ENCODE measurements at places on chromosomes 12 and 14. TPM values are rescaled to one million over a fixed set of nuclear protein-coding genes. Genes with fewer than 3 reads are reported as not detected.

The OR6C2 gene
- not detected for polyA plus RNA-seq

The LYZ gene
- 21.5 TPM for polyA plus RNA-seq

DNA sequence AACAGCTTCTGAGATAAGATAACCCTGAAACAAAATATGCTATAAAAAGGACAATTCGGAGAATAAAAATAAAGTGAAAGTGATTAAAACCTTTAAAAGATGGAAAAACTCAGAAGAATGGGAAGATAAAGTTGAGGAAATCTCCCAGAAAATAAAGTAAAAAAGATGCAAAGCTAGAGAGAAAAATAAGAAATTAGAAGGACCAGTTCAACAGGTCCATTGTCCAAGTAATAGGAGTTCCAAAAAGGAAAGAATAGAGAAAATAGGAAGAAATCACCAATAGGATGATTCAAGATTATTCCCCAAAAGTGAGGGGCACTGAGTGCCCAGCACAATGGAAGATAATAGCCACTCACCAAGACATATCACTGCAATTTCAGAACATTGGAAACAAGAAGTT lies 4.8 kb upstream of the PRPF40B start:
- DNase-seq = no peak

The GALC gene
- polyA plus RNA-seq = 46.3 TPM

DNA sequence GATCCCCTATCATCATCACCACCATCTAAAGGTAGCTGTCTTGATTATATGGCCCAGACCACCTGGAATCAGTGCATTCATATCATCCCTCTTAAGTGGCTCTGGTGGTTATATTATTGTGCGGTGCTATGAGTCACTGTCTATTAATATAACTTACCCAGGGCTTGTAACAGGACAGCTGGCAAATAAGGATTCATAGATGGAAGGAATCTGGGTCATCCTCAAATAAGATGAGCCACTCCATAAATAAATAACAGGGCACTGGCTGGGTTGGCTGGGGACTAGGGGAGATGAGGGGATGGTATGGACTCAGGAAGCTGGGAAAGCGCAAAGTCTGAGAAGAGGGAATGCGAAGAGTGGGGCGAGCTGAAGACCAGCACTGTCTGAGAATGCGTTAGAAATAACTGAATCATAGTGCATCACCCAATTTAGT lies 216.1 kb downstream of the NUAK1 start:
- DNase-seq = no peak

The ASCL1 gene
- polyA plus RNA-seq = 0.31 TPM

The GPR137C gene
- polyA plus RNA-seq = 9.9 TPM

The TRAF3 gene
- polyA plus RNA-seq = 16.6 TPM

The REM2 gene
- 2.1 TPM for polyA plus RNA-seq

DNA sequence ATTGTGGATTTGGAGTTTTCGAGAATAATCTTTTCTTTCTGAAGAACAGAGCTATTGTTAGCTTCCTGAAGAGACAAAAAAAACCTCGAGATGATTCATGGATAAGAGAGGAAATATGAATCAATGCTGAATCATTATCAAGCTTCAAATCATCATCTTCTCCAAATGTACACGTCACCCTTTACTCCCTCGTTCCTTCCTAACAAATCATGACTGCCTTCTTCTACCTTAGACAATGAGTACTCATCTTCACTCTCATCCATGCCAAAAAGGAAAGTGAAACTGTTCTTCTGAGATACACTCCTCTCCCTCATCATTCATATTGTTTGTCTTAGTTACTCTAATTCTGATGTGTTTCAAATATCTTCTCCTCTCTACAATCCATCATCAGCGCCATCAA lies 1115.8 kb upstream of the ATXN7L3B start:
- no peak for DNase-seq

- peak; percentile 61 for DNase-seq
Measured at GRCh38 chr12:122980183-122981035, at the start of gene ARL6IP4. ARL6IP4 (plus strand) TSS chr12:122980681; CDS start chr12:122981140, 459 bp downstream.

The DEGS2 gene
- polyA plus RNA-seq = 10.9 TPM

The CFAP251 gene
- 16.1 TPM for polyA plus RNA-seq

DNA sequence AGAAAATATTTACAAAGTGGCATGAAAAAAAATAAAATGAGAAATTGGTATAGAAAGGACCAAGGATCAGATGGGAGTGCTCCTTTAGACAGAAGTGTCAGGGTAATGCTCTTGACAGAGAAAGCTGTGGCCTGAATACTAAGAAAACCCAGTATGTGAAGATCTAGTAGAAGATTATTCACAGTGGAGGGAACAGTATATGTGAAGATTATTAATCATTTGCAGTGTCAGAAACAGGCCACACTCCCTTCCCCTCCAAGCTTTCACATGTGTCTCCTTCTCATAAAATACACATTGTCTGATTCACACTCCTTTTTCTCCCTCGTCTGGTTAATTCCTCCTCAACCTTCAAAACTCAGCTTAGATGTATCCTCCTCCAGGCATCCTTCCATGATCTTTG lies 41.3 kb downstream of the CAPS2 start:
- DNase-seq = no peak

DNA sequence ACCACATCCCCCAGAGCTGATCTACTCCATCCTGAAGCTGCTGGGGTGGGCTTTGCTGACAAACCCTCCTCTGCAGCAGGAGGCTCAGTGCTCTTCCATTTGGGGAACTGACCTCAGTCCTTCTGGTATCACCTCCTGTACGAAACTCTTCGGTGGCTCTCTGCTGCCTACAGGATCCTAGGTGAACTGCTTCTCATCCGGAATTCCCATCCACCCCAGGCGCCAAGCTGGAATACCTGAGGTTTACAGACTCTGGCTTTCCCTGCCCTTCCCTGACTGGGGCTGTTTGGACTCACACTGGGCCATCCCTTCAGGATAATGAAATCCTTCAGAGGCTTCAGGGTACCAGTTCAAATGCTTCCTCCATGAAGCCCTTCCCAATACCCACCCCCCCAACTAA lies 26.2 kb downstream of the GCN1 start:
- DNase-seq = no peak

DNA sequence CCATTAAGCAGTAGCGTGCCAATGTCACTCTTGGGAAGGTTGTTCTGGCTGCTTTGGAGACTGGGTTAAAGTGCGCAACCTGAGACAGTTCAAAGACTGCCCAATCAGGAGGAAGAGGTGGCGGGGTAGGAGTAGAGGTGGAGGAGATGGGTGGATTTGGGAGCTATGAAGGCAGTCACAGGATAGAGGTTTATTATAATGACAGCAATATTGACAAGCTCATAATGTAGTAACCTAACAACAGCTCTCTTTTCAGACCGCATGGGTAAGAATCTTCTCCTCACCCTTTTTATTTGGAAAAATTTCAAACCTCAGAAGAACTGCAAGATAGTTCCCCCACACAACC lies 5.3 kb upstream of the PSMD9 start:
- no peak for DNase-seq

The CPNE8 gene
- 9.5 TPM for polyA plus RNA-seq

The SOCS2 gene
- 29.0 TPM for polyA plus RNA-seq

GRCh38 chr12:27133022-27133590 lies 50.7 kb upstream of the C12orf71 start:
- DNase-seq = no peak

DNA sequence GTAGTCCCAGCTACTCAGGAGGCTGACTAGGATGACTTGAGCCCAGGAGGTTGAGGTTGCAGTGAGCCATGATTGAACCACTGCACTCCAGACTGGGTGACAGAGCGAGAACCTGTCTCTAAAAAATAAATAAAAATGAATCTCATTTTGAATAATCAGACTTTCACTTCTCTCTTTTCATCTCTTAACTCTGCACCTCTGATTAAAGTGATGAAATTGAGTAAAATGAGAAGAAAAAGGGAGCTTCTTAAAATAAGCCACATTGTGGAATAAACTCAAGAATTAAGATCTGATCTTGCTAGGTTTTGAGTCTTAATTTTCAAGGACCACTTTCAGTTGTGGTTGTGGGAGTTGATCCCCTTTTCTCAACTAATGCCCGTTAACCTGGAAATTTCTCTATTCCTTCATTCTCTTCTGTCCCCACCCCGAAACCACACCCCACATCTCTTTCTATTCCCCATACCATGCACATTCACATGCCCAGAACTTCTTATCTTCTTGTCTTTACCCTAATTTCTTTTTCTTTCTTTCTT lies 70.9 kb upstream of the ETV6 start:
- no peak for DNase-seq

The PRPH gene
- 0.47 TPM for polyA plus RNA-seq

- no peak for DNase-seq
Measured at GRCh38 chr12:67910360-67911274, 78.6 kb upstream of the IFNG-AS1 start.

DNA sequence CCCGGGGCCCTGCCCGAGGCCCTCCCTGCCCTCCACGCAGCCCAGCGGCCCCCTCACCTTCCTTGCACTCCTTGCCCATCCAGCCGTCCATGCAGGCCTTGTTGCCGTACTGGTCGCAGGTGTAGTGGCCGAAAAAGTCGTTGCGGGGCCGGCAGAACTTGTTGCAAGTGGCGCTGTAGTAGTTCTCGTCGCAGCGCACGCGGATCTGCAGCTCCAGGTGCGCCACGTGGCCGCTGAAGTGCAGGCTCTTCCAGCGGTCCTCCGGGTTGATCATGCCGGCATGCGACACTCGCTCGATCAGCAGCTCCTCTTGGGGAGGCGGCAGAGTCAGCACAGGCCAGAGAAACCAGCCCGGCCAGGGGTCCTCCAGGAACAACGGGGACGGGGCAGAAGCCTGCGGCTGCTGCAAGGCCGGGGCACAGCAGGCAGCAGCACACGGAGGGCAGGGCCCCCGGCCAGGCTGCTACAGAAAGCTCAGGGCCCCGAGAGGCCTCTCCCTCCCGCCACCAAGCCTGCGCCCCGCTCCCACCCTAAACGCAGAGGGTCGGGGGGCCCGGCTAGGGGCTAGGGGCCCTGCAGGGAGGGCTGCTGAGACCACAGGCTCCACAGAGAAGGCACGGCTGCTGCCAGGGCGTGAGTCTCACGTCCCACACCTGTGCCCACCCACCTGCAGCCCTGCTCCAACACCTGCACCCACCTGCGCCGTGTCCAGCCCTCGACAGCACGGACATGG lies 12.7 kb downstream of the JAG2 start:
- no peak for DNase-seq

- DNase-seq = no peak
Measured at GRCh38 chr12:15924956-15925355, 13.8 kb downstream of the DERA start.

The KRT85 gene
- polyA plus RNA-seq = not detected

The MEG3 gene
- 222 TPM for polyA plus RNA-seq

The TAS2R42 gene
- 0.33 TPM for polyA plus RNA-seq

GRCh38 chr14:60684203-60684602 lies 34.9 kb upstream of the SIX1 start:
- DNase-seq = no peak

The CDC42BPB gene
- polyA plus RNA-seq = 90.9 TPM

GRCh38 chr14:54362759-54363437 lies 33.9 kb upstream of the CDKN3 start:
- DNase-seq = no peak

DNA sequence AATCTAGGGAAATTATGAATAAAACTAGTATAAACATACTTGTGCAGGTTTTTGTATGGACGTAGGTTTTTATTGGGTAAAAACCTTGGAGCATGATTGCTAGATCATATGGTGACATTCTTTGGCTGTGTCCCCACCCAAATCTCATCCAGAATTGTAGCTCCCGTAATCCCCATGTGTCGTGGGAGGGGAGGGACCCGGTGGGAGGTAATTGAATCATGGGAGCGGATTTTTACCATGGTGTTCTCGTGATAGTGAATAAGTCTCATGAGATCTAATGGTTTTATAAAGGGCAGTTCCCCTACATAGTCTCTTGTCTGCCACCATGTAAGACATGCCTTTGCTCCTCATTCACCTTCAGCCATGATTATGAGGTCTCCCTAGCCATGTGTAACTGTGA lies 120.9 kb downstream of the FOXA1 start:
- no peak for DNase-seq

- DNase-seq = no peak
Measured at GRCh38 chr14:61331992-61332657, 10.7 kb downstream of the PRKCH start.

DNA sequence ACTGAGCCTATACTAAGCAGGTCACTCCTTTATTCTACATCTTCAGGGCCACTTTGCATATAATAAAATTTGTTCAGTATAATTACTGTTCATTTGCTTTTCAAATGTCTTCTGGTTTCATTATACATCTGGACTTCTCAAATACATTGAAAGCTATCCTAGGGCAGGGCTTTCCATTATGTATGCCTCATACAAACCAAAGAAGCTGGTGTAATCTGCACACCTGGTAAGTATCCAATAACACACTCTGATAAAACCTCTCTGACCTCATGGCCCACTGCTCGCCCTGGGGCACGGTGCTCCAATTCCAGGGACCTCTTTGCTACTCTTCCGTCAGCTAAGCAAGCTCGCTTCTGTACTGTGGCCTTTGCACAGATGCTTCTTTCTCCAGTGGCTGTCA lies 21.9 kb upstream of the ISM2 start:
- no peak for DNase-seq

DNA sequence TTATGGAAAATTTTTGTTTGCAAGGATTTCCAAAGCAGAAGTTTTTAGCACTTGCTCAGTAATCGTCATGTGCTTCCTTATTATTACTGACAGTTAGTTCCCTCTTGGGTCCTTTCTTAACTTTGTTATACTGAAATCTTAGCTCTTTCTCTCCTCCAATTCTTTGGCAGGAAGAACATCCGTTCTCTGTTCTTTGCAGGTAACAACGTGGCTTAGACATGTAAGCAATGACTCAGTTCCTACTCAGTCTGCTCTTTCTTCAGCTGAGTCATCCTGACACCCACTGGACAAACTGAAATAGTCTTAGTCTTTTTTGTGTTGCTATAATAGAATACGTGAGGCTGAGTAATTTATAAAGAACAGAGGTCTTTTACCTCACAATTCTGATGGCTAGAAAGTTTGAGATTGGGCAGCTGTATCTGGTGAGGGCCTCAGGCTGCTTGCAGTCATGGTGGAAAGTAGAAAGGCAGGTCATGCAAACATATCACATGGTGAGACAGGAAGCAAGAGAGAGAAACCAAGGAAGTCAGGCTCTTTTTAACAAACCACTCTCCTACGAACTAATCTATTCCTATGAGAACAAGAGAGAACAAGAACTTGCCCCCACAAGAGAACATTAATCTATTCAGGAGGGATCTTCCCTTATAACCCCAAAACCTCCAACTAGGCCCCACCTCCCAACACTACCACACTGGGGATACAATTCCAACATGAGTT lies 49.2 kb downstream of the TESPA1 start:
- no peak for DNase-seq

GRCh38 chr14:90345239-90345557 lies 13.5 kb upstream of the NRDE2 start:
- DNase-seq = no peak

DNA sequence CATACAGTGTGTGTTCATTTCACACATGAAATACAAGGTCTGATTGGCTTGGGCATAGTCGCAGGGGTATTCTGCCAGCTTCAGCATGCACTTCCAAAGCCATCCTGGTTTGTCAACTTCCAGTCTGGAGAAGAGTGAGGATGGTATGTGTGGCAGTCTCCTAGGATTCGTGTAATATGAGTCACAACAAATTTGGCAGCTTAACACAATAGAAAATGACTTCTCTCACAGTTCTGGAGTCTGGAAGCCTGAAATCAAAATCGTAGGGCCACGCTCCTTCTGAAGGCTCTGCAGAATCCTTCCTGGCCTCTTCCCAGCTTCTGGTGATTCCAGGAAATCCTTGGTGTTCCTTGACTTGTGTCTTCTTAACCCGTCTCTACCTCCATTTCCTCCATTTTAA lies 167.5 kb downstream of the PPM1H start:
- DNase-seq = no peak

Data from renal pelvis (tissue), 12 donors.